ENCODE measurements at places on chromosomes 3 and 15.

DNA sequence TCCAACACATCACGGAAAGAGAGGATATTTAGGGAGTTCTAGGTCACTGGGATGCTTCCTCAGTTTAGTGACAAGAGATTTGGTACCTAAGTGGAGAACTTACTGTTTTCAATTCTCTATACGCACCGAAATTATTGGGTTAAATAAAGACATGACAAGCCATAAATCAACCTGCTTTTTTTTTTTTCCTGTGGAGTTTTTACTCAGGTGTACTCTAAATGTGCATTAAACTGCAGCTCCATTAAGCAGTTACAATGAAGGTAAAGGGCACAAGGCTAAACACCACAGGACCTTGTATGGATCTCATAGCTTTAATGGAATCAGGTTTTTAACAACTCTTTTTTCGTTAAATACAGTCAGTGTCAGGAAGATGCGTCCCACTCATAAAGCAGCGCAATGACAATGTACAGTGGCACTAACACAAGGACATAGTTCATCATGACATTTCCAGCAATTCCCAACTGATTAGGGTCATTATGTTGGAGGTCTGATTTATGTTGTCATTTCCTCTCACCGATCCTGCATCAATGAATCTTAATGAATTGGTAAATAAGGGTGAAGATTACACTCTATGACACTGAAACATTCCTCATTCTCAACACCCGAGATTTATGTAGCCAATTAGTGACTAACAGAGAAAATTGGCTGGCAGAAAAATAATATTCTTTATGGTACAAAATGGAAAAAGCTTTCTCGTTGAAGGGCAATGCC is 355.2 kb downstream of the FOXP1 start:
- DNase-seq: no peak

GRCh38 chr3:42106646-42107045 is 15.5 kb downstream of the TRAK1 start:
- no peak for DNase-seq

GRCh38 chr3:49868862-49869466 is 742 bp downstream of the CAMKV start:
- no peak for DNase-seq

DNA sequence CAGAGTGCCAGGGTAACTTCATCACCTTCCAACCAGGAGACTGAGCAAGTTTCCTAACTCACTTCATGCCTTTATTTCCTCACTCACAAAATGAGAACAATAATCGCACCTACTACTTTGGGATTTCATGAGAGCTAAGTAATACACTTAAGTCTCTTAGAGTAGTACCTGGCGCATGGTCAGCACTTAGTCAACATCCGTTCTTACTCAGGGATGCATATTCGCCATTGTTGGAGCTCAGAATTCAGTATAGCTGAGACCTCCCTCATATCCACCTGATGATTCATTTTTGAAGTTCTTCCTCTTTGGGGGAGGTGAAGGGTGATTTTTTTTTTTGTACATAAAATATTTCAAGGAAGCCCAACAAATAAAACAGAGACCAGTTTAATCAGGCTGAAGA is 188.2 kb downstream of the AGBL1 start:
- DNase-seq: no peak

DNA sequence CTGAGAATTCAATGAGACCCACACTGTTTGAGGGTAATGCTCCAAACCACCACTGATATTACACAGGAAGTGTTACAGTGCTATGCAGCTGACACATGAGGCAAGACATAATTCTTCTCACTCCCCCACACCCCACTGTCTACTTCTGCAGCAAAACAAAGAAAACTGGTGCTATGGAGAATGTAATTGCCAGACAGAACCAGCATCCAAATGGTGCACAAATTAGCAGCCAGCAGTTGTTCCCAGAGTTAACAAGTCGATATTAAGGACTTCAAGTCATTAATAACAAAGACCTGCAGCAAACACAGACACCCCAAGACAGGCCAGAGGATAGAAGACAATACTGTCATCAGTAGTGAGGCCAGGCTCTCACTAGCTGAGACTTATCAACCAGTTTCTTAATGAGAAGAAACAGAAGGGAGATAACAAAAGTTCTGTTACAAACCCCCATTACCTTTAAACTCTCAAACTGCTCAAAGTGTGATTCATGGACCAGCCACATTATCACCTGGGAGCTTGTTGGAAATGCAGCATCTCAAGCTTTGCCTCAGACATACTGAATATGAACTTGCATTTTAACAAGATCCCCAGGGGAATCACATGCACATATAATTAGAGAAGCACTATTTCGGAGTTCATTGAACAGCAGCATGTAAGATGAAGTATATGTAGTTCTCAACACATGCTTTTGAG is 58.7 kb upstream of the FNDC3B start:
- no peak for DNase-seq

DNA sequence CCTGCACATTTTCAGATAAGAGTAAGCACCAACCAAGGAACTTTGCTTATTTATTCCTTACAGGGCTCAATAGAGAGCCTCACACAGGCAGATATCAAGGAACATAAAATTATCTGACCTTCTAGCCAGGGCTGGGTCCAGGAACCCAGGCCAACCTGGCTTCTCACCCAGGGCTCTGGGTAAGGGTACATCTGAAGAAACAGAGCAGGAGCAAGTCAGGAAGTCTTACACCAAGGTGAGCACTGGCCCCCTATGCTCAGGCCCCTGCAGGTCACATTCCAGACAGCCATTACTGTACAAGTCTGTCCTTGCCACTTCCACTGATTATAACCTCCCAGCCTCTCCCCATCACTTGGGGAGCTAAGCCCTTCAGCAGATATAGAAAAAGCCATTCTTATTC is 19.1 kb downstream of the TF start:
- no peak for DNase-seq

GRCh38 chr15:33654860-33655259 is 313.4 kb upstream of the CHRM5 start:
- no peak for DNase-seq
